ENCODE measurements at places on chromosomes 13 and 19.
A peak's percentile ranks its signal among the peaks of the same experiment; 100 is the strongest.

- peak; percentile 22 for DNase-seq
Observed at GRCh38 chr19:32651729-32652140, 23.2 kb downstream of the ANKRD27 start.

DNA sequence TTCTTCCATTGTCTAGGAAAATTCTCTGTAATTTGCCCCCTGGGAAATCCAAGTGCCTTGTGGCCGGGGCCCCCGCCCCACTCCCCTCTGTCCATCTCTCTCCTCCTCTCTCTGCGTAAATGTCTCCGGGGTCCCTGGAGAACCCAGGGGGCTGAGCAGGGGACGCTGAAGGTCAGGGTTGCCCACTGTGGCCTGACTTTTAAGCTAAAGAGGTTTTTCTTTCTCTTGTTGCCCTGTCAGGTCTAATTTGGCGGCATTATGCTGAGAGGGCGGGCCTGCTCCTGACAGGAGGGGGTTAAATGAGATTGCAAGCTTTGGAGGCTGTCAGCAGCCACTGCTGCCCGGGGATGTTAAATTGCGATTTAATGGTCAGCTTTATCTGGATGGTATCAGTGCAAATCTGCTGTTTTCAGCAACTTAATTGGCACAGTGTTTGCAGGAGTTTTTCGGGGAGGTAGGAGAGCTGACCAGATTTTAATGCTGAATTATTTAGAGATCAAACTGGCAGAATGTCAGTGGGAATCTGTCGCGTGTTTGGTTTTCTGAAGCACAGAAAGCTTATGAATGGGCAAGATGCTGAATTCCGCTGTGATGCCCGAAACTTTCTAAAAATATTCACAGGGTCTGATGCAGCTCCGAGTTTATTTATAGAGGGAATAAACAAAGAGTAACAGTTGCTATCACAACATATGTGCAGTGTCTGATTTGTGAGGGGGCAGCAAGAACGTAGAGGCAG, 93.2 kb upstream of the SOX1 start:
- peak; percentile 54 for DNase-seq

DNA sequence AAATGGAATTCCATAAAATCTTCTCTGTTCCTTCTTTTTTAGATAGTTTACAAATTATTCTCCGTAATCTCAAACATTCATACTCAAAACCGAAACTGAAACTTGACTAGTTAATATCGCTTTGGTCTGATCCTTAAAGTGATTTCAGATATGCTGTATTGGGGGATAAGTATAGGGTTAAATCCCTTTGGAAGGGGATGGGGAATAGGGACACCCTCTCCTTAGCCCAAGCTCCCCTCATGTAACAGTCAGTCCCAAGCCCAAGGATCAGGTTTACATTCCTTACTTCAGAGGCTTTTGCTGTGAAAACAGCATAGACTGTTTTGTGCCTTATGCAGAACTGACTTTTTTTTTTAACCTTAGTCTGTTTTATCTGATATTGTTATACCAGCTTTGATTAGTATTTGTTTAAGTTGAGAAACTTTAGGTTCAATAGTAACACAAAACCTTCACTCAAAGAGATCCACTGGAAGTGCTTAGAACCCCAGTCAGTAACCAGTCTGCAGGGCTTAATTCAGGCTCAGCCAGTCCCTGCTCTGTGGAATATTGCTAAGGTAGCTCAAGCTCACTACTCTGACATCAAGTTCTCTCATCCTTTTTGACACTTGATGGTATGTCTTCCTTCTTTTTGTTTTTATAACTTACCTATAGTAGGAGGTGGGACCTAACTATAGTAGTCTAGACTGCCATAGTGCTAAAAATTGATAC, 10.5 kb downstream of the CDADC1 start:
- DNase-seq, result no peak

DNA sequence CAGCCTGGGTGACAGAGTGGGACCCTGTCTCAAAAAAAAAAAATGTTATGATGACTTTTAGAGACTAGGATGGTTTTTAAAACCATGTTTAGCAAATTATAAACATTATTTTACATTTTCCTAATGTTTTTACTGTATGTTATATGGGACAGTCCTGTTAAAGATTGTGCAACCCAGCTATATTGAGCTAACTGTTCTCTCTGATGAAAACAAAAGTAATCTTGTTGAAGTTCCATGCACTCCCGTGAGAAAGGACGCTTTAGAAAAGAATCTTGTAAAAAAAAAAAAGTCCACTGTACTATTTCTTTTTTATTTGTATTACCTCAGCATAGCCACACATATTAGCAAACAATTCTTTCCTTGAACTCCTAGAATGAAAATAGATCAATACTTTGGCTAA, 451.2 kb downstream of the DCT start:
- DNase-seq, result no peak

Data from muscle of leg (tissue), 16 donors.